Esophagus muscularis mucosa (tissue), 4 donors: ENCODE measurements at places on chromosomes 2 and 18. TPM values are rescaled to one million over a fixed set of nuclear protein-coding genes. Genes with fewer than 3 reads are reported as not detected.

DNA sequence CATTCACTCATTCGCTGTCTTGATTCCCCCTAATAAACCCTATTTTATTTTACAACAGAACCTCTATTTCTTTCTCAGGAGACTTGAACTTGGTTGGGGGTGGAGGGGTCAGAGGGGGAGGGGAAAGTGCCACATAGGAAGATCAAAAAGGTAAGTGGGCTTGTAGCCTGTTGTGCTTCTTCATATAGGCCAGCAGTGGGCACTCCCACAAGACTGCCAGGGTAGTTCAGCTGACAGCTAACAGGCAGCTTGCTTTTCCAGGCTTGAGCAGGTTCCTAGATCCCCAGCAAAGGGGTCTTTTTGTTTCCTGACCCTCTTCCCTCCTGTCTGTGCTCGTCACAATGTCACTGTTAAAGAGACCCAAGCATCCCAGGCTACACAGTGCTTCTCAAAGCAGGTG is 829 bp upstream of the KIAA2012 start:
- no peak for DNase-seq

DNA sequence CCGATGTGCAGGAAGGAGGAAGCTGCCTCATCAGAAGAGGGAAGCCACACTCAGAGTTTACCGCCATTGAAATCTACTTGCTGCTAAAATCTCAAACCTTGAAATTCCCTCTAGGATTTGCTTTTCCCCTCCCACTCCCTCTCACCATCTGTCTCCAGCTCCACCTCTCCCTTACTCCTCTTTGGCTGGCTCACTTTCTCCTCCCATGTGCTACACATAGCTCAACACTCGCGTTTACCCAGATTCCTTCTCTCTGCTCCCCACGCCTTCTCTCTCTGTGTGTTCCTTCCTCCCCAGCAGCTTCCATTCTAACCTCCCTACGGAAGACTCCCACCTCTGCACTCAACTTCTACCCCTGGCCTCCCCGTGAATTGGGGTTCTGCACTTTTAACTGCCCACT is 143.1 kb downstream of the DNER start:
- no peak for DNase-seq

DNA sequence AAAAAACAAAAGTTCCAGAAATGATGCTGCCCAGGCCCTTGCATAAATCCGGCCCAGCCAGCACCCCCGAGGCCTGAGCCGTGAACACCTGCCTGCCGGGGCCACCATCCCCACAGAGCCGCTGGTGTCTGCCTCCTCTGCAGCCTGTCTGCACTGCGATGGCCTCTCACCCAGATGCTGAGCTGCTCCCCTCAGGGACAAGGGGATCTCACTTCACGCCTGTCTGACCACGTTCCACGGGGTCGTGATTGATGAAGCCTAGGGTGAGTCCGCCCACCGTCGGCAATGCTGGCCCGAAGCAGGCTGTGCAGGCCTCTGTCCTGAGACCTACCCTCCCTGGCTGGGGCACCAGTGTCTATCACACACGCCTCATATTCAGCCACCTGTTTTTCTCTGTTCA is 444.2 kb downstream of the EIPR1 start:
- DNase-seq = peak; percentile 87

The RALB gene
- total RNA-seq = 50.9 TPM

- no peak for DNase-seq
Observed at GRCh38 chr2:240165661-240166060, 25.2 kb upstream of the OTOS start.

The MPP4 gene
- not detected for total RNA-seq

The SCN9A gene
- 4.2 TPM for total RNA-seq

DNA sequence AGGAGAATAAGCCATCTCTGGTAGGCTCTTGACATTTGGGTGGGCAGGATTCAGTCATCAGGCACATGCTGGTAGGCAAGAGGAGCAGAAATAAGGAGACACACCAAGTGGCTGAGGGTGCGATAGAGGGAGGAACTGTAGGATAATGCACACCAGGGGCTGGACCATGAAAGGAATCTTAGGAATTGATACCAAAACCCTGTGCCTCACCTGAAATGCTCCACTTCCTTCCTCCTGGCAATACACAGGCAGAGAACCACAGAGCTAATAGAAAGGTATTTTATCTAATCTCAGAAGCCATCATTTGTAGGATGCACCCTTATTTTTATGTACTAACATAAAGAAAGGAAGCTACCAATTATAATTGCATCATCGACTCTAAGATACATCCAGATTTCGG is 4.4 kb upstream of the CYP1B1 start:
- DNase-seq = no peak

- no peak for DNase-seq
Observed at GRCh38 chr2:221569425-221569845, 2.7 kb downstream of the EPHA4 start.

DNA sequence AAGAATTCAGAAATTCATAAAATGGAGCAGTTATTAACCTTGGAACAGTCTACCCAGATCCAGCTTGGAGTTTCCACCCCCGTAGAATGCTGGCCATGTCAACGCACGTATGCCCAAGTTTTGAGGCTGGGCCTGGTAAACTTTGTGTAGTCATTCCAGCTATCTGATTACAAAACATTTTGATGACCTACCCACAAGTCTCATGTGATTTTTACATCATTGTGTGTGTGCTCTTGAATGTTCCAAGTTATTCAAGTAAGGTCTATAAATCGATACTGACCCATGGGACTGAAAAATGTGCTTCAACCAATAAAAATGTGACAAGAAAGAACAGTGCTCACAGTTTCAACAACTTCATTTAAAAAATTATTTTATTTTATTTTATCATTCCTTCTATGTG is 32.5 kb upstream of the ICOS start:
- no peak for DNase-seq

The ACKR3 gene
- total RNA-seq = 24.9 TPM

The CHRND gene
- total RNA-seq = not detected

DNA sequence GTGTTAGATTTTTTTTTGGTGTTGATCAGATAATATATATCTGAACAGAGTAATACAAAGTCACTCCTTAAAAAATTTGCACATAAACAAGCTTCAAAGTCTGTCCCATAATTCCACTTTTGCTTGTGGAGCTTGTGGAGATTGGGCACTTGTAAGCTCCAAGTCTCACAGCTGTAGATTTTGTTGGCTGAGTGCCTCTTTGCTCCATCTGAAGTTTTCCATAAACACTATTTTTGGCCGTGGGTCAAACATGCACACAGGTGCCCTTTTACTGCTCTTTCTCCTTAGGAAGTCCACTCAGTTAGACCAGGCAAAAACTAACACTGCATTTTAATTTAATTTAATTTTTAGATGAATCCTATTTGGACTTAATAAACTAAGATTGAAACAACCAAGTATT is 3.6 kb upstream of the KCNJ13 start:
- no peak for DNase-seq

- peak; percentile 70 for DNase-seq
Observed at GRCh38 chr2:3785220-3785889, 82.0 kb downstream of the DCDC2C start.

GRCh38 chr2:185618625-185619024 is 120.0 kb upstream of the FSIP2 start:
- no peak for DNase-seq

The PROKR1 gene
- not detected for total RNA-seq

The FTCDNL1 gene
- 1.6 TPM for total RNA-seq

DNA sequence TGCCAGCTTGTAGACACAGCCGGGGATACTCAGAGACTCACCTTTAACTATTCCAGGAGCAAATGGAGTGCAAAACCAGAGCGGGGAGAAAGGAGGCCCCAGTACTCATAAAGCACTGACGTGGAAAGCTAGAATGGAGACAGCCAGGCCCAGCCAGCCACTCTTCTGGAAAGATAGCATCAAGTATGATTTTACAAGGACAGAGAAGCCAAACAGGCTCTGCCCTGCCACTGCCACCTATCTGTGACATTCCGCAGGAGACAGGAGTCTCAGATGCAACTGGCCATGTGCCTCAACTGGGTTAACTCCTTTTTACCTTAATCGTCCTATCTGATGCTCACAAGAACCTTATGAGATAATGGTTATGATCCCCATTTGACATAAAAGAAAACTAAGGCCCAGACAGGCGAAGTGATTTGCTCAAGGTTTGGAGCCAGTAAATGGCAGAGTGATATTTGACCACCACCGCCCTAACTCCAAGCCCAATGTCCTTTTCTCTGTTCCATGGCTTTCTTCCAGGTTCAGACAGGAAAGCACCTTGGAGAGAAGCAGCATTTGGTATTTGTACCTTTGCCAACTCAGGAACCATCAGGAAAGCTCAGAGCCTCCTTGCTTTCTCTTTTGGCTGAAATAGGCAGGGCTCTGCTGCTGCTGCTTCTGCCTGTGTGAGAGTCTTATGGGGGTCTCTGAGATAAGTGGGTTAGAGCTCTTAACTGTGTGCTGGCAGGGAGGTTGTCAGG is 15.6 kb downstream of the KIF3C start:
- DNase-seq = no peak

The FEV gene
- total RNA-seq = not detected

GRCh38 chr2:86000938-86001312 is 104.8 kb downstream of the POLR1A start:
- no peak for DNase-seq

DNA sequence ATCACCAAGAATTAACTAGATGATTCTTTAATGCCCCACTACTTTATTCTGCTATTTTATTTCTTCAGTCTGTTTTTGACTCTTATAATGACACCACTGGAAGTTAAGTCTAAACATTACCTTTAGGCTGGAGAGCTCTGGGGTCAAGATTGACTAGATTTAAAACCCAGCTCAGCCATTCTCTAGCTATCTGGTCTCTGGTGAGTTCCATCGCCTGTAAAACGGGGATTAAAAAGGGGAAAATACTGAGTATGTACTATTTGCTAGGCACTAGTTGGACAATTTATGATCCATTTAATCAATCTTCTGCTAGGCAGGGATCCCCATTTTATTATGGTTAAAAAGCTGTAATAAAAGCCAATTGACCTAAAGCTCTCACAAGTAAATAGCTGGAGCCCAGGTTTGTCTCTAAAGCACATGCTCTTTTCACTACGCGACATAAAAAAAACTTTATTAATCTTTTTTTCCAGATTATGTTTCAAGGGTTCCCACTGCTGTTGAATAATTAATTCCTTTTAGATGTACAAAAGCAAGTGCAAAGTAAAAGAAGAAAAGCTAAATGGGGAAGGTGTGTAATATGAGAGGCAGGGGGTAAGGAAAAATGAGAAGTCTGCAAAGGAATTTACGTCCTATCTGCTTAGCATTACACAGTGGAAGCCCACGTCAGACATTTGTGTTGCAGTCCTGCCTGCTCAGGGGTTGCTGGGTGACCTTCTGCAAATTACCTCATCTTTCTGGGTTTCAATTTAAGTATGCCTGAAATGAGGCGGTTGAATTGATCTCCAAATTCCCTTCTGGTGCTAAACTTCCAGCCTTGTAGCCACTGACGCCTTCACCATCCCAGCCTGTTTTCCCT is 918 bp upstream of the NABP1 start:
- DNase-seq = no peak

DNA sequence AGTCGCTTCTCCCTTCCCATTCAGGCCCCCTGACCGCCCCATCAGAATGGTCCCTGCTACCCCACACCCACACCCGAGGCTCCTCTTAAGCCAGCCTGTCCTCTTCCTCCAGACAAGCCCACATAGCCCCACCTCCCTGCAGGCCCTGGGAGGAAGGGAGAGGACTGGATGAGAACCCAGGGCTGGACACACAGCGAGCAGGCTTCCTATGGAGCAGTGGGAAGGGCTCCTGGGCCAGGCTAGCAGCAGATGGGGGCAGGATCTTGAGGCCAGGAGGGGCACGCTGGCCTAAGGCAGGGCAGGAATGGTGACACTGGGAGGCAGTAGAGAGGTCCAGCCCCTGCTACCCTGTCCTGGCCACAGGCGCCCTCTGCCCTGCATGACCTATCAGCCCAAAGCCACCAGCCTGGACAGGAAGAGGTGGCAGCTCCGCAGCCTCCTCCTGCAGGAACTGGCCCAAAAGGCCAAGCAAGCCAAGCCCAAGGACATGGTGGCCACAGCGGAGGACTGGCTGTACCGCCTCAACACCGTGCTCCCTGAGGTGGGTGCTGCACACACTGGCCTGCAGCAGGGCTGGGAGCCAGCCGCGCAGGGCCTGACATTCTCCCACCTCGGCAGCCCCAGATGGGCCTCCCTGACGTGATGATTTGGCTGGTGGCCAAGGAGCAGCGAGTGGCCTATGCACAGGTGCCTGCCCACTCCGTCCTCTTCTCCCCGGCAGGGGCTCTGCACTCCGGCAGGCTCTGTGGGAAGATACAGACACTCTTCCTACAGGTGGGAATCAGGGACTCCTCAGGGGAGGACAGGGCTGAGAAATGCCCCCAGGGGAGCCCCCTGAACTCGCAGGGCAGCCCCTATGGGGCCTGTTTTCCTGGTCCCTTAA is 43.3 kb downstream of the FER1L5 start:
- no peak for DNase-seq

The POTEJ gene
- total RNA-seq = not detected

- DNase-seq = no peak
Observed at GRCh38 chr18:49645841-49646351, 84.0 kb downstream of the LIPG start.

DNA sequence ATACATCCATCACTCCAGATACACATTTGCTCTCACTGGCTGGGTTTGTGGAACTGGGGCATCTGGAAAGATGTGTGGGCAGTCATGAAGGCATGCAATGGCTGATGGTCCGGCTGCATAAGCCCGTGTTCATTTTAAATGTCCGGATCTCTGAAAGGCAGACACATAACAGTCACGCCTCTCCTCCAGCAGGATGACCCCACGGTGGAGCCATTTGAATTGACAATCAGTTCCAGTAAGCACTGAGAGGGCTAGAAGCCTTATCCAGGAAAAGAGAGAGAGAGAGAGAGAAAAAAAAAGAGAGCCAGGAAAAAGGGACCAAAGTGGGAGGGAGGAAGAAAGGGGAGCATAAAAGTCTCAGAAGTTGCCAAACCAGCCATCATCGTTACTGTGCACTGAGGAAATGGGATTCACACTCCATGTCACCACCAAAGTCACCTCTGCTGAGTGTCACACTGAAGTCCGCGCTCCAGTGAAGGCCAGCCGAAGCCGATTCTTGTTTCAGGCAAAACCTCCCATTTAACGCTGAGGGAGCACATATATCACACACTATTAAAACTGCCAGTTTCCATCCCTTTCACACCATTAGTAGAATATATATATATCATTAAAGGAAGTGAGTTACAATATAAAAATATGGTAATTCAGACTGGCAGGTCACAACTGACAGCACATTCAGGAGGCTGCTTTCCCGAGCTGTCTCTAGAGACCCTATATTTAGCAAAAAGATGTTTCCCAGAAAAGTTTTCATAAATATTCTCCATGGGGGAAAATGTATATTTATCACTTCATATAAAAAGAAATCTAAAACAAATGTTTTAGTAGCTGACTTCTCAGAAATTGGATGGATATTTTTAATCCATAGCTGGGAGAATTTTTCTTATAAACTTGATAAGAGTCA is 142.0 kb downstream of the ACTR3 start:
- DNase-seq = peak; percentile 47

The ATP6V1B1 gene
- 1.6 TPM for total RNA-seq

The DNAH6 gene
- total RNA-seq = 0.11 TPM

GRCh38 chr2:28406276-28407096 is 13.8 kb downstream of the FOSL2 start:
- DNase-seq = no peak

GRCh38 chr2:120629241-120629895 is 106.3 kb upstream of the GLI2 start:
- no peak for DNase-seq

- no peak for DNase-seq
Observed at GRCh38 chr18:36481935-36482334, 184.4 kb downstream of the FHOD3 start.

The PTPRN gene
- total RNA-seq = 2.1 TPM

- DNase-seq = no peak
Observed at GRCh38 chr2:121960251-121960650, 204.8 kb downstream of the TSN start.
